Activated naive CD8-positive, alpha-beta T cell treated with anti-CD3 and anti-CD28 coated beads, Interleukin-2, amount 10 ng/mL, durations not matched to agents 7 days and 5 days (primary cell): ENCODE measurements at places on chromosomes 1 and 21. TPM values are rescaled to one million over a fixed set of nuclear protein-coding genes. Genes with fewer than 3 reads are reported as not detected.

Gene CADM3
- not detected for total RNA-seq

Gene NR1I3
- not detected for total RNA-seq

Gene CLCNKB
- not detected for total RNA-seq

Gene ICOSLG
- total RNA-seq: 1.5 TPM

Gene CBS
- total RNA-seq: 14.3 TPM

Gene OBSCN
- 44.3 TPM for total RNA-seq

Gene NBPF10
- 1.6 TPM for total RNA-seq

Gene SLC6A17
- not detected for total RNA-seq

Gene WNT4
- total RNA-seq: not detected

Gene KRTAP7-1
- total RNA-seq: not detected

Gene LCE1E
- total RNA-seq: not detected

Gene LEMD1
- 0.97 TPM for total RNA-seq

Gene OR2M3
- total RNA-seq: not detected

Gene PRAMEF5
- not detected for total RNA-seq

Gene CYP4Z1
- total RNA-seq: not detected

Gene TP53BP2
- 37.2 TPM for total RNA-seq

Gene CR2
- total RNA-seq: 2.9 TPM

Gene PRMT2
- total RNA-seq: 153 TPM

Gene THEM4
- total RNA-seq: 49.7 TPM

Gene LYSMD1
- 6.1 TPM for total RNA-seq

Gene U2AF1
- total RNA-seq: 22.4 TPM

Gene PER3
- total RNA-seq: 3.3 TPM

Gene PRRC2C
- 258 TPM for total RNA-seq

Gene PTPRC
- 828 TPM for total RNA-seq

Gene HES3
- total RNA-seq: not detected

Gene KRTAP13-2
- total RNA-seq: not detected

Gene PTPN22
- 82.9 TPM for total RNA-seq

Gene H3-3A
- total RNA-seq: 454 TPM

Gene PLPPR5
- not detected for total RNA-seq

Gene MAP3K21
- total RNA-seq: 1.5 TPM

Gene DAB1
- total RNA-seq: 0.54 TPM

Gene GIPC2
- total RNA-seq: 0.44 TPM

Gene RCSD1
- 133 TPM for total RNA-seq

Gene DIO1
- total RNA-seq: not detected

Gene SPATA21
- total RNA-seq: not detected

Gene FNBP1L
- total RNA-seq: 0.26 TPM

Gene FMO5
- total RNA-seq: 0.86 TPM

Gene CLCA1
- total RNA-seq: not detected

Gene GBP7
- total RNA-seq: 0.28 TPM

Gene RPAP2
- total RNA-seq: 32.7 TPM

Gene CFHR5
- not detected for total RNA-seq

Gene AADACL3
- not detected for total RNA-seq
